Endodermal cell (in vitro differentiated cells): ENCODE measurements at places on chromosomes 11 and 22. TPM values are rescaled to one million over a fixed set of nuclear protein-coding genes. Genes with fewer than 3 reads are reported as not detected.

DNA sequence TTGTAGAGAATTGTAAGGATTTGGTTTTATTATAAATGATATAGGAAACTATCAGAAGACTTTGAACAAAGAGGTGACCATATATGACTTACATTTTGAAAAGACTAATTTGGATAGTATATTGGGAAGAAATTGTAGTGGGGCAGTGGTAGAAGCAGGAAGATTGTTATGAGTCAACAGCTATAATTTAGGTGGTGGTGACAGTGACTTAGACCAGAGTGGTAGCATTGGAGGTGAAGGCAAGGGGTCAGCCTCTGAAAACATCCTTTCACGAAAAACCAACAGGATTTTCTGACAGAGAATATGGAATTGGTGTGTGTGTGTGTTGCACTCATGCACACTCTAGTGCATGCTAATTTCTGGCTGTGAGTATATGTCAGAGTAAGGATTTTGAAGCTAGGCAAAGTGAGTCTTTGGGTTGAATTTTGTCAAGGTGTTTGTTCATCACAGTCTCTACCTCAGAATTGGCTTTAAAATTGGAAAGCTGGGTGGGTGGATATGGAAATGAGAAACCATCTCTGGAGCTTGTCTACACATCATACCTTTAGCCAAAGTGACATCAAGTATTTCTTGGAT lies 8.2 kb upstream of the HBE1 start:
- no peak overlapping the region for H3K4me3 ChIP-seq
- H3K27me3 ChIP-seq: no peaks in the 10 kb centered on the region

DNA sequence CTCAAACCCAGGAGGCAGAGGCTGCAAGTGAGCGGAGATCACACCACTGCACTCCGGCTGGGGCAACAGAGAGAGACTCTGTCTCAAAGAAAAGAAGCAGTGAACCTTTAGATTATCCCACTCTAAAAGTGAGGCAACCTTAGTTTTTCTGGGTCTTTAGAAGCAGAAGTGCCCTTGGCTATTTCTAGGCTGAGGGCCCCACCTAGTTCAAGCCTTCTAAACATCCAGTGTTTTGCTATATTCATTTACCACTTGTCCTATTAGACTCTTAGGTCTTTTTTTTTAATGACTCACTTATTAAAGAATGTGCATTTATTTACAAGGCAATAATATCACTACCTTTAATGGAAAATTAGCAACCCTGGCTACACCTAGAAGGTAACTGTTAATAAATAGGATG lies 16.7 kb upstream of the EHF start:
- H3K36me3 ChIP-seq: no peaks in the 10 kb centered on the region
- H3K4me3 ChIP-seq: no peak overlapping the region
- H3K27ac ChIP-seq: no peak overlapping the region
- peaks cover 21% of the 10 kb centered on the region for H3K4me1 ChIP-seq

PLEKHB1 gene
- 40.4 and 44.6 TPM in 2 replicates for total RNA-seq

SMTN gene
- total RNA-seq: 17.5 and 23.6 TPM in 2 replicates

RIN1 gene
- total RNA-seq: 2.6 and 3.3 TPM in 2 replicates

LRRC75B gene
- total RNA-seq: 30.7 and 31.2 TPM in 2 replicates

DNA sequence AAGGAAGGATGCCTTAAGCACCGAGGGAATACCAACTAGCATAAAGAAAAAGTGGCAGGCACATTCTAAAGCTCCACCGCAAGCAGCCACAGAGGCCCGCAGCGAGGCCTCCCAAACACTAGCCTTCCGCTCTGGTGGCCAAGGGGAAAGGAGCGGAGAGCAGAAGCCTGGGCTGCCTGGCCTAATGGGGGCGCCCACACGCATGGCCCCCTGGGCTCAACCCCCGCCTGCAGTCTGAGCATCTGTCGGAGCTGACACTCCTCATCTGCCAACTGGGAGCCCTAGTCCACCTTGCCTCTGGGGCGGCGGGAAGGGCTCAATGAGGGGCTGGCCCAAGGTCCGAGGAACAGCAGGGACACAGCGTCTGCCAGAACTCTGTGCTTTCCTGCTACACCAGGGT lies 50.1 kb upstream of the WNT11 start:
- no peak overlapping the region for H3K27ac ChIP-seq
- H3K27me3 ChIP-seq: peaks cover 5% of the 10 kb centered on the region
- no peaks in the 10 kb centered on the region for H3K36me3 ChIP-seq

C1QTNF5 gene
- 0.62 TPM in 1 of 2 replicates, not detected in the other for total RNA-seq

- no peaks in the 10 kb centered on the region for H3K36me3 ChIP-seq
- DNase-seq: peak; percentile 94
- no peaks in the 10 kb centered on the region for H3K27me3 ChIP-seq
- H3K4me3 ChIP-seq: no peak overlapping the region
- H3K27ac ChIP-seq: no peak overlapping the region
- peaks cover 3% of the 10 kb centered on the region for H3K4me1 ChIP-seq
These were observed 57.1 kb downstream of the PARVB start for GRCh38 chr22:44080936-44081861.

GRCh38 chr22:19756288-19757128 lies 4.1 kb upstream of the TBX1 start:
- H3K36me3 ChIP-seq: no peaks in the 10 kb centered on the region
- peak; percentile 84 for DNase-seq
- H3K27me3 ChIP-seq: peaks cover 95% of the 10 kb centered on the region
- H3K4me3 ChIP-seq: no peak overlapping the region
- H3K4me1 ChIP-seq: peaks cover 1% of the 10 kb centered on the region
- no peak overlapping the region for H3K27ac ChIP-seq

- H3K36me3 ChIP-seq: no peaks in the 10 kb centered on the region
- no peak overlapping the region for H3K27ac ChIP-seq
- DNase-seq: no peak
- H3K27me3 ChIP-seq: no peaks in the 10 kb centered on the region
- no peak overlapping the region for H3K4me3 ChIP-seq
- H3K4me1 ChIP-seq: peaks cover 4% of the 10 kb centered on the region
These were observed 269.4 kb upstream of the FAT3 start for GRCh38 chr11:91955206-91955605.

MOGAT2 gene
- not detected in 3 replicates for total RNA-seq

PKP3 gene
- total RNA-seq: 33.7 to 45.7 TPM (median 35.4 TPM) in 3 replicates

RFPL2 gene
- 1.9 and 3.1 TPM in 2 replicates for total RNA-seq

- no peak overlapping the region for H3K4me3 ChIP-seq
- no peak overlapping the region for H3K27ac ChIP-seq
- no peaks in the 10 kb centered on the region for H3K36me3 ChIP-seq
- H3K4me1 ChIP-seq: no peaks in the 10 kb centered on the region
These were observed 86.2 kb downstream of the CACNA1I start for GRCh38 chr22:39656495-39657490.

DNA sequence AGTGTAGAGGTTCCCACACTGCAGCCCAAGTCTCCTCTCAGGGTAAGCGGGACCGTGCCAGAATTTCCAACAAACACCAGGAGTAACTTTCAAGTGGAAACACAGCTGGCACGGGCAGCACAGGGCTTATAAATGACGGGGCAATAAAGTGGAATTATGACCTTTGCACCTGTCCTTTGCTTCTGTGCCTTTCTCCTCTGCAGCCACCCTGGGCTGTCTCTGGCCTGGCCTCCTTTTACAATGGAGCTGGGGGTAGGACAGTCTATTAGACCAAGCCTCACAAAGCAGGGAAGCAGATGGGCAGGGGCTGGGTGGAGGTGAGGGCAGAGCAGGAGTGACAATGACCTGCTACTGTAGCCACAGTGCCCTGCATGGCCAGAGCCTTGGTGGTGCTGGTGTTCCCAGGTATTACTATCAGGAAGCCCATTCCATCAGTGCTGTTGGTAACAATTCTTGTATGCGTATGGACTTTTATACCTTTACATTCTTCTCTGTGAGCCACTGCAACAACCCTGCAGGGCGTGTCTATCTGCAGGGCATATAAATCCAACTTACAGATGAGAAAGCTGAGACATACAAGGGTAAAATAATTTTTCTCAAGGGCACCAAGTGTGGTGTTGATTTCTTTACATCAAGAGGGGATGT lies 387.8 kb downstream of the CTTN start:
- H3K4me3 ChIP-seq: no peak overlapping the region
- no peak overlapping the region for H3K27ac ChIP-seq
- DNase-seq: no peak
- no peaks in the 10 kb centered on the region for H3K36me3 ChIP-seq
- no peaks in the 10 kb centered on the region for H3K4me1 ChIP-seq

- no peak overlapping the region for H3K27ac ChIP-seq
- no peaks in the 10 kb centered on the region for H3K27me3 ChIP-seq
- H3K4me1 ChIP-seq: no peaks in the 10 kb centered on the region
These were observed 8.0 kb downstream of the GNG3 start for GRCh38 chr11:62715150-62716130.

GRCh38 chr22:42296381-42296853 lies 26.0 kb upstream of the TCF20 start:
- H3K27ac ChIP-seq: no peak overlapping the region
- no peak overlapping the region for H3K4me3 ChIP-seq
- H3K4me1 ChIP-seq: peaks cover 11% of the 10 kb centered on the region
- DNase-seq: peak; percentile 71
- no peaks in the 10 kb centered on the region for H3K36me3 ChIP-seq
- no peaks in the 10 kb centered on the region for H3K27me3 ChIP-seq

GRCh38 chr11:95419915-95420314 lies 188.9 kb upstream of the SESN3 start:
- no peaks in the 10 kb centered on the region for H3K4me1 ChIP-seq
- H3K27me3 ChIP-seq: no peaks in the 10 kb centered on the region
- H3K36me3 ChIP-seq: no peaks in the 10 kb centered on the region
- H3K4me3 ChIP-seq: no peak overlapping the region
- DNase-seq: no peak

GRCh38 chr22:44179989-44180705 lies 578 bp upstream of the PARVG start:
- H3K4me3 ChIP-seq: no peak overlapping the region
- no peak overlapping the region for H3K27ac ChIP-seq
- peaks cover 12% of the 10 kb centered on the region for H3K4me1 ChIP-seq
- no peak for DNase-seq
- H3K36me3 ChIP-seq: no peaks in the 10 kb centered on the region
- no peaks in the 10 kb centered on the region for H3K27me3 ChIP-seq

DNA sequence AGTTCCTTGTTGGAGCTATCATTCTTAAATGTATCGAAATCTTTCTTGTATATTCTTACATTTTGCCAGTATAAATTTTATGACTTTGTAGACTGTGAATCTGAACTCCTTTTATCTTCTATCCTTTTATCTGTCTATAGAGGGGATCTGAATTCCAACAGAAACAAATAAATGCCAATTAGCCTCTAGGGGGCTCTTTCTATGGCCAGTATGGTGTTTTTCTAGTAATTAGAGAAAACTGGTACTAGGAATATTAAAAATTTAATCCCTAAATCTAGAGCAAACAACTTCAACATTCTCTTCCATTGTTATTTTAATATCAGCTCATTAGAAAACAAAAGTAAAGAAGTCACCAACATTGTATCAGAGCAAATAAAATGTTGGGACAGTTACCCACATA lies 21.5 kb upstream of the CAT start:
- no peak overlapping the region for H3K27ac ChIP-seq
- H3K4me3 ChIP-seq: no peak overlapping the region
- H3K4me1 ChIP-seq: no peaks in the 10 kb centered on the region
- peaks cover 12% of the 10 kb centered on the region for H3K27me3 ChIP-seq

SCGB2A2 gene
- total RNA-seq: not detected in 3 replicates

DNA sequence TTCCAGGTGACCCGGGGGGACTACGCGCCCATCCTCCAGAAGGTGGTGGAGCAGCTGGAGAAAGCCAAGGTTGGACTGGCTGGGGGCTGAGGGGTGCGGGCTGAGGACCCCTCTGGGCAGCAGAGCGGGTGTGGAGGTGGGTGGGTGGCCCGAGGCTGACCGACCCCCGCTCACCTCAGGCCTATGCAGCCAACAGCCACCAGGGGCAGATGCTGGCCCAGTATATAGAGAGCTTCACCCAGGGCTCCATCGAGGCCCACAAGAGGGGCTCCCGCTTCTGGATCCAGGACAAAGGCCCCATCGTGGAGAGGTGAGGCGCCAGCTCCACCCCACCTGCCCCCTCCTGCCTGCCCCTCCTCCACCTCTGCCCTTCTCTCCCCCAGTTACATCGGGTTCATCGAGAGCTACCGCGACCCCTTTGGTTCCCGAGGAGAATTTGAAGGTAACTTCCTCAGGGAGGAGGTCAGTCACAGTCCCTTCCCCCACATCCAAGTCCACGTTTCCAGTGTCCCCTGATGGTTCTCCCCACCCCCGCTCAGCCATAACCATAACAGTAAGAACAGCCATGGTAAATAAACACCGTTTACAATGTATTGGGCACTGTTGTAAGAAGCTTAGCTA lies 11.2 kb downstream of the DPP3 start:
- DNase-seq: peak; percentile 84
- no peaks in the 10 kb centered on the region for H3K4me1 ChIP-seq

DNA sequence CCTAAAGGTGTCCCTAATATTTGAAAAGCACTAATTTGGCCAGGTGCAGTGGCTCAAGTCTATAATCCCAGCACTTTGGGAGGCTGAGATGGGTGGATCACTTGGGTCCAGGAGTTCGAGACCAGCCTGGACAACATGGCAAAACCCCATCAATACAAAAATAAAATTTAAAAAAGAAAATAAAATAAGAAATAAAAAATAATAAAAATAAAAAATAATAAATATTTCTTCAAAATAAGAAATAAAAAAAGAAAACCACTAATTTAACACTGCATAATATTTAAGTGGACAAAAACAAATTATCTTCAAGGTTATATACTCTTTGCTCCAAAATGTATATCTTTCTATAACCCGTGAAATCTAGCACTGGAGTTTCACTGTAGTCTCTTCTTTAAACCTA lies 32.9 kb downstream of the CPT1A start:
- no peak overlapping the region for H3K4me3 ChIP-seq
- H3K27ac ChIP-seq: no peak overlapping the region
- DNase-seq: no peak
- H3K4me1 ChIP-seq: no peaks in the 10 kb centered on the region

CDHR5 gene
- 0.13 TPM in 1 of 2 replicates, not detected in the other for total RNA-seq

- H3K4me3 ChIP-seq: peak overlapping the region; percentile 81
- peaks cover 62% of the 10 kb centered on the region for H3K27me3 ChIP-seq
- peak; percentile 87 for DNase-seq
- H3K4me1 ChIP-seq: no peaks in the 10 kb centered on the region
These were observed 1.4 kb downstream of the NEFH start for GRCh38 chr22:29481265-29482000.

DNA sequence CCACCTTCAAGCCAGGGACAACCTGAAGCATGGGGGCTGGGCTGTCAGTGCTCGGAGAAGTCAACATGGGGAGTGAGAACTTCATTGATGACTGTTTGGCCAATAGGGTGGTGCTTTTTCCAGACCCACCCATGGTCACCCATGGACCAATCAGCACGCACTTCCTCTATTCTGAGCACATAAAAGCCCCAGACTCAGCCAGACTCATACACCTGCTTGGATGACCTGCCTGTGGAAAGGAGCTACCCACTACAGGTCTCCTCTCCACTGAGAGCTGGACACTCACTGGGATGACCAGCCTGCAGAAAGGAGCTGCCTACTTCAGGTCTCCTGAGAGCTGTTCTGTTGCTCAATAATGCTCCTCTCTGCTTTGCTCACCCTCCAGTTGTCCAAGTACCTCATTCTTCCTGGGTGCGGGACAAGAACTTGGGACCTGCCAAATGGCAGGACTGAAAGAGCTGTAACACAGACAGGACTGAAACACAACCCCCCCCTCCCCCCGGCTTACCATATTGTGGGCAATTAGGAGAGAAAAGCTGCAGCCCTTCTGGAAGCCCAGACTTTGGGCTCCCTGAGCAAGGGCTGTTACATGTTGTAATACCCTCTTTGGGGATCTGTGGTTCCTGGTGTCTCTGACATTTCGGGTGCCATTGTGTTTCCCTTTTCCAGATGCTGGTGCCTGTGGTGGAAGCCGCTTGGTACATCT lies 44.4 kb upstream of the WNT11 start:
- H3K27ac ChIP-seq: no peak overlapping the region
- no peaks in the 10 kb centered on the region for H3K36me3 ChIP-seq
- no peak overlapping the region for H3K4me3 ChIP-seq
- no peaks in the 10 kb centered on the region for H3K27me3 ChIP-seq
- no peaks in the 10 kb centered on the region for H3K4me1 ChIP-seq
- DNase-seq: peak; percentile 65
